Common myeloid progenitor, CD34-positive (primary cell): ENCODE measurements at places on chromosomes 4 and X.

- no peak for DNase-seq
These were observed 1056.2 kb downstream of the DMD start for GRCh38 chrX:32155044-32155638.

DNA sequence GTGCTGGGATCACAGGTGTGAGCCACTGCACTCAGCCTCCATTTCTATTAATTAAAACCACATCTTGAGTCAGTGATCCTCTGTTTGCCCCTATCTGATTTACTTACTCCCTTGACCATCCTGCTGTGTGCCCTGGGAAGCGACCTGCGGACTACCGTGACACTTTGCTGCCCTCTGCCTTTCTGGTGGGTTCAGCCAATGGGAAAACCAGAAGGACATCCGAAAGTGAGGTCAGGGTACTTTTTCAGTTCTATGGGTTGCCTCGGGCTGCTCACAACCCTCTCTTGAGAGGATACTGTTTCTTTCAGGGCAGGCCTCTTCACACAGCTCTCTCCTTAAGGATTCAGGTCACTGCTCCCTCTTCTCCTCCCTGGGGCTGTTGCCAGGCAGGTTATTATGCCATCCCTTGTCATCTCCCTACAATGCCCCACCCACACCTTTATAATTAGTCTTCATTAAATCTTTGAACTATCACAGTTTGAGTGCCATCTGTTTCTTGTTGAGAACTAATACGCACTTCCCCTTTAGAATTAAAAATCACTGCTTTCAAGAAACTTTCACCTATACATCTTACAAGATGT, 21.4 kb downstream of the PLAC8 start:
- DNase-seq: no peak

GRCh38 chrX:50888884-50889283, 21.7 kb upstream of the BMP15 start:
- DNase-seq: no peak

DNA sequence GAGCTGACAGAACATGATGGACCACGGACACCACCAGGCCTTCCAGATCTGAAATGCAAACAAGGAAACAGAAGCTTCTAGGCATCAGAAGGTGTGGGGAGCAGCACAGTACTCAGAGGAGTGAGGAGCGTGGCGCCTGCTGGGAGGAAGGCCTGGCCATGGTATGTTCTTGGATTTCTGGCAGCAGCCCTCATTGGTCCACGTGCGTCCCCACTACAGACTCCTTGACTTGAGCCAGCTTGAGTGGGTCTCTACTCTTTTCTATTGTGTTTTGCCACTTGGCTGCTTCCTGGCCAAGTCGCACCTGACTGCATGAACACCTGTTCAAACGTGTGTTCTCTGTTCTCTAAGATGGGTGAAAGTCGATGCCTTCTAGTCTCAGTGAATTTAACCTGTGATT, 18.0 kb downstream of the ZNF275 start:
- no peak for DNase-seq

DNA sequence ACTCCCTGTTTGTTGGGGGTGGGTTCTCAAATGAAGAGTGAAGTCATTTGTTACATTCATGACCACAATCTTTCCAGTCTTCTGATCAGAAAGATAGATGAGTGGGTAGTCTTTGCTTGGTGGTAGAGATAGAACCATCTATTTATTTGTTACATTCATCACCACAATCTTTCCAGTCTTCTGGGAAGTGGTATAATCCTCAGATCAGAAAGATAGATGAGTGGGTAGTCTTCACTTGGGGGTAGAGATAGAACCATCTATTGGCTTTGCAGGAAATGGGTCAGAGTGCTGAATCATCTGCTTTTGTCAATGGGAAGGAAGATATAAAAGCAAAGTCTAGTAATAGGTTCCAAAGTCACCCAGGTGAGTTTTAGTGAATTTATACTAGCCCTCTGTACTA, 64.2 kb upstream of the EPGN start:
- DNase-seq: no peak

GRCh38 chrX:24026432-24026831, 554 bp downstream of the KLHL15 start:
- peak; percentile 19 for DNase-seq

DNA sequence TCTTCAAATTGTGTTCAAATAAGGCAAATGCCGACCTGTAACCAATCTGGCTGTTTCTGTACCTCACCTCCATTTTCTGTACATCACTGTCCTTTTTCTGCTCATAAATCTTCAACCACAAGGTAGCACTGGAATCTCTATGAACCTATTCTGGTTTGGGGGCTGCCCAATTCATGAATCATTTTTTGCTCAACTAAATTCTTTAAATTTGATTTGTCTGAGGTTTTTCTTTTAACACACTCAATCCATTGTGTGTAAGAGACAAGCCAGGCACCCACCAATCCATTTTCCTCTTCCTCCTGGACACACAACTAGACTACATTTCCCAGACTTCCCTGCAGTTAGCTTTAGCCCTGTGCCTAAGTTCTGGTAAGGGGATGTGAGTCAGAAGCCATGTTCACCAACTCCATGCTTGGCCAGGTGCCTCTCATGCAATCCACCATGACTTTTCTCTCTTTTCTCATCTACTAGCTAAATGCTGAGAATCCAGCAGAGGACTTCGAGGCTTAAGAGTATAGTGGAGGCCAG, 193.2 kb upstream of the KLF3 start:
- DNase-seq: no peak

DNA sequence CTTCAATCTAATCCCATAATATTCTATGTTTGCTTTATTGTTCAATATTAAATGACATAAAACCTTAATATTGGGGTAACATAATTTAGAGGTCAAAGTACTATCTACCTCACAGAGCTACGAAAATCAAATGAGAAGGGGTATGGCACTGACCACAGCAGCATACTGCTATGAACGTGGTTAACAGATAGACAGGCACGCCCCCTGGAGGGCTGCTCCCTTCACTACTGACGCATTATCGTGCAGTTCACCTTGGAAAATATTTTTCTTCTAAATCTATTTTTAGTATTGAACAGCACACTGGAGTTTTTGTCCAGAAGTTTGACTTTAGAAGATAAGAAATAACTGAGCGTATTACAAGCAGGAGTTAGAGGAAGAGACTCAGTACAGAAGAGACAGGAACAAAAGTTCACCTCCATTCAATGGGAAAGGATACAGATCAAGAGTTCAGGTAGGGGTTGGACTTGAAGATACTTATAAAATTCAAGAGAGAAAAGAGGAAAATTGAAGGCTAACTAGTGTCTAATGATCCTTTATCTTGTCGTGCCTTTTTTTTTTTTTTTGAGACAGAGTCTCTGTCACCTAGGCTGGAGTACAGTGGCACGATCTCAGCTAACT, 22.7 kb downstream of the MAP9 start:
- DNase-seq: peak; percentile 66

GRCh38 chrX:4547213-4547836, 833.9 kb upstream of the PRKX start:
- peak; percentile 35 for DNase-seq

DNA sequence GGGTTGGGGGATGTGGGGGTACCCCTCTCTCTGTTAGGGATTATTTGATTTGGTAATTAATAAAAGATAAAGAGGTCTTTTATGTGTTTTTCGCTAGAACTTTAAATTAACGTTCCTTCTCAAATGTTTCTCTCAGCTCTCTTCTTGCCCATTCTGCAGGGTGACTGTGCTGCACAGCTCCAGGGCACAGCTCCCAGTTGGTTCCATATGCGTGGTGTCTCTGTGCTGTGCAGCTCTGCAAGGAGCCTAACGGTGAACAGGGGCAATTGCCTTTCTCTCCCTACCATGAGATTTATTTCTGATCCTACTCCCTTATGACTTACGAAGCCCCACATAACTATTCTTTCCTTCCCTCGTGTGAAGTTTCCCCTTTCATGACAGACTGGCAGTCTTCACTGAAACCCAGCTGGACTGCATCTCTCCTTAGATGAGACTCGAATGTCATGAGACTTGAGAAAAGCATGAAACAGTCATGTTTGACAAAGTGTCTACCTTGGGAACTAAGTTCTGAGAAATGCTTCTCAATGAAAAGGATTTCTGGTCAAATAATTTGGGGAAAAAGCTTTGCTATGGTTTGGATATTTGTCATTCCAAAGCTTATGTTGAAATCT, 50.2 kb upstream of the SPRY1 start:
- no peak for DNase-seq

GRCh38 chrX:23666282-23666681, 1.0 kb upstream of the PRDX4 start:
- no peak for DNase-seq

DNA sequence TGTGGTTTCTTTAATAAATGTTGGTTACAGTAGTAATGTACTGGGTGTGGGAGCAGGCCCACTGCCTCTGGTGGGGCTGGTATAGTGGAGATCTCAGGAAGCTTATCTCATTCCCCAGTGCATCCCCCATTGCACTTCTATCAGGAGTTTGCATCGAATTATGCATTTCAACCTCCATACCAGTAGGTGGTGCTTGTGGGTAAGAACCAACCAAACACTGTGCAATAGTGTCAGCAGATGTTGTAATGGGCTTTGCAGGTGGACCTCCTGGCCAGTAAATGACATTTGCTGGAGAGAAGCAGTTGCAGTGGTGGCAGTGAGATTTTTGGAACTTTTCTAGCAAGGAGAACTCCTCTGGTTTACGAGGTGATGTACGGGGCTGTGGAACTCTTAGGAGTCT, 150.6 kb downstream of the POU3F4 start:
- DNase-seq: no peak

GRCh38 chr4:40750461-40751258, 905 bp downstream of the NSUN7 start:
- DNase-seq: peak; percentile 16

- no peak for DNase-seq
These were observed 25.8 kb upstream of the AMELX start for GRCh38 chrX:11267425-11267824.

GRCh38 chr4:73735231-73735630, 5.1 kb upstream of the CXCL8 start:
- peak; percentile 95 for DNase-seq
